ENCODE measurements at places on chromosomes 1 and 21.

- no peak for DNase-seq
Observed at GRCh38 chr1:207330011-207330710, 8.7 kb downstream of the CD55 start.

- no peak for DNase-seq
Observed at GRCh38 chr1:61152066-61152465, 69.7 kb downstream of the NFIA start.

DNA sequence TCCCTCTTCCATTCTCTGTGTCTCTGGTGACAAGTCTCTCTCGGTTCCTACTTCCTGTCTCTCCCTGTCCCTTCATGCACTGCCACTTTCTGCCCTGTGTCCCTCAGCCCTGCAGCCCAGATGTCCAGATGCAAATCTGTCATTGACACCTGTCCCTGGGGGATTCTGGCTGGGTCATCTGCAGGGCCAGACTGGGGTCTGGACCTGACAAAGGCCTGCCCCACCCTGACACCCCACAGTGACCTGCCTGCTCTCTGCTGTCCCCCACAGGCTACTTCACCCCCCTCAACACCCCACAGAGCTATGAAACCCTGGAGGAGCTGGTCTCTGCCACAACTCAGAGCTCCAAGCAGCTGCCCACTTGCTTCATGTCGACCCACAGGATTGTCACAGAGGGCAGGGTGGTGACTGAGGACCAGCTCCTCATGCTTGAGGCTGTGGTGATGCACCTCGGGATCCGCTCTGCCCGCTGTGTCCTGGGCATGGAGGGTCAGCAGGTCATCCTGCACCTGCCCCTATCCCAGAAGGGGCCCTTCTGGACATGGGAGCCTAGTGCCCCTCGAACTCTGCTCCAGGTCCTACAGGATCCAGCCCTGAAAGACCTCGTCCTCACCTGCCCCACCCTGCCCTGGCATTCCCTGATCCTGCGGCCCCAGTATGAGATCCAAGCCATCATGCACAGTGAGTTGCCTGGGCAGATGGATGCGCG, 7.2 kb downstream of the THEMIS2 start:
- no peak for DNase-seq

DNA sequence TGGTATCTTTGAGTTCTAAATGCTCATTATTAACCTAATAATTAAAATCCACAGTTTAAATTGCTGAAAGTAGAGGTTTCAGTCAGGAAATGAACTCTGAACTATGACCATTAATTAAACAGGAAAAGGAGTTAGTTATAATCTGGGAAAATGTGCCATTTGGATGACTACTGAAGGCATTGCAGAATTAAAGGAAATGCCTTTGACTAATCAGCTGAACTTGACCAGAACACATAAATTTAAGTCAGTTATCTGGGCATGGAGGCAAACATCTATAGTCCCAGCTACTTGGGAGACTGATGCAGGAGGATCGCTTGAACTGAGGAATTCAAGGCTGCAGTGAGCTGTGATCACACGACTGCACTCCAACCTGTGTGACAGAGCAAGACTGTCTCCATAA, 31.9 kb downstream of the SLC44A5 start:
- DNase-seq, result no peak

DNA sequence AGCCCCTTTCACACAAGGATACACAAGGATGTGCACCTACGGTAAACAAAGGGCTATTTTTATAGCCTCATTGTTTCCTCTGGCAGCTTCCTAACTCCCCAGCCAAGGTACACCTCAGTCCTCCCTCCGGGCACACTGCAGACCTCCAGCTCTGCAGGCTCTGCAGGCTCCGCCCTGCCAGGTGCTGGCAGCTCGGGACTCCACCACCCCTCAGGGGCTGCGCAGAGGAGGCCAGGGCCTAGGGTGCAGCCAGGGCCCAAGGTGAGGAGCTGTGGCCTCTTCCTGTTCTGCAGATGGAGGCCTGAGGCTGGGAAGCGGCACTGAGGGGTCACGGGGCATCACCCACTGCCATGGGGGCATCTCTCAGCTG, 19.8 kb upstream of the CLSTN1 start:
- peak; percentile 24 for DNase-seq

- DNase-seq, result no peak
Observed at GRCh38 chr1:181443231-181443853, 40.0 kb upstream of the CACNA1E start.

- DNase-seq, result peak; percentile 54
Observed at GRCh38 chr1:112840631-112841624, 115.1 kb downstream of the SLC16A1 start.

GRCh38 chr1:201253906-201254624, 29.2 kb upstream of the PKP1 start:
- no peak for DNase-seq

DNA sequence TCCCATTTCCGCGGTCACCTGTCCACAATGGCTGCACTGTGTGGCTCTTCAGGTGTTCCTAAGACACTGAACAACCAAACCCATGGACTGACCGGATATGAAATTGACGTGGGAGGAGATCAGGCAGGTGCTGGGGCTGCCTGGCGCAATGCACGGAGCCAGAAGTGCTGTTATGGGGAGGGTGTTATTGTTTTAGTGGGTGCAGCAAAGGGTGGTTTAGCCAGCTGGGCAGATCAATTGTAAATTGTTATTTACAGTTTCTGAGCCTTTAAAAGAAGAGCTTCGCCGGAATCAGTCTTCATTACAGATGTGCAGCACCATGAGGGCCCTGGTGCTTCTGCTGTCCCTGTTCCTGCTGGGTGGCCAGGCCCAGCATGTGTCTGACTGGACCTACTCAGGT, at the start of gene CA6:
TSS of gene CA6 (plus strand) at position 301 of the 400 bp plus-strand sequence. CDS start at position 320, 19 bp downstream.
- DNase-seq, result no peak

DNA sequence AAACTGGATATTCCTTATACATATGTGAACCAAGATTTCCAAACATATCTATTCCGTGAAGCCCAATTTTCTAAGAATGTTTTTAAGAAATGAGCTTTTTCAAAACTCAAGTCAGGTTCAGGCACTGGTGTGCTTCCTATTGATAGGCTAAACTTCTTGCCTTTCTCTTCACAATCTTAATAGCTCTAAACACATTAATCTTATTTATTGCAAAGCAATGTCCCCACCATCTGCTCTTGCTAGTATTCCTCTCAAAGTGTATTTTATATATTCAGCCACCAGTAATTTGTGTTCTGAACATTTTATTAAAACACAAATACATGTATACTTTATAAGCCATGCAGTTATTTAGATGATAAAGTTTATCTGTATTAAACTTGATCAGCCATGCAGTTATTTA, 11.5 kb downstream of the ZNF281 start:
- DNase-seq, result no peak

DNA sequence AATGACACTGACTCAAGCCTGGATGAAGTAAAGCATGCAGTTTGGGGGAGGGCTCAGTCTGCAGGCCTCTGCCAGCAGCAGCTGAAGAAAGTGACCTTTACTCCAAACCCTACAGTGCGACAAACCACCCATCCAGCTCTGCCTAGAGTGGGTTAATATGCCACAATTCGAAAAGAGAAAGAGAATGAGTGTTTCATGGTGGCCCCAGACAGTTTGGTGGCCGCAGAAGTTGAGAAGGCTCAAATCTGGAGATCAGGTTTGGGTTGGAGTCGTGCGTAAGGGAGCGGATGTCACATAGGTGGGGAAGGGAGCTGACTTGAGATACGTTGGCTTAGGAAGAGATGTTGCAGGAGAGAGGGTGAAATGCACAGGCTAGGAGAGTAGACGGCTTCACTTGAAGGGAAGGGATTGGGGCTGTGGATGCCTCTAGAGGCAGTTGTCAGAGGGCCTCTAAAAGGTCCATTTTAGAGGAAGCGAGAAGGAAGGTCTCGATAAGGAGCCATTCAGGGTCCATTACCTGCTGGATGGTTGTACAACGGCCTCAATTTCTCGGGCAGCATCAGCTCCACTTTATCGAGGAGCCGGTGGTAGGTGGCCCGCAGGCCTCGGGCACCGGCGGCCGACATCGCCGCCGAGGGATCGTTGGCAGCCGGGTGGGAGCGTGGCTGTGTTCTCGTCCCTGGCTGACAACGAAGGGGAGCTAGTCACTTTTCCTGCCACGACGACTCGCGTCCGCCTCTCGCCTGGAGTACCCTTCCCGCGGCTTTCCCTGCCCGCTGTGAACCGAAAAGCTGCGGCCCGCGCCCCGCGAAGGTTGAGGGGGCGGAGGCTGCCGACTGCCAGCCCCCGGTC, 1.0 kb upstream of the DCAF6 start:
- DNase-seq, result peak; percentile 30

GRCh38 chr21:36321325-36322082, 1.5 kb downstream of the MORC3 start:
- DNase-seq, result no peak

DNA sequence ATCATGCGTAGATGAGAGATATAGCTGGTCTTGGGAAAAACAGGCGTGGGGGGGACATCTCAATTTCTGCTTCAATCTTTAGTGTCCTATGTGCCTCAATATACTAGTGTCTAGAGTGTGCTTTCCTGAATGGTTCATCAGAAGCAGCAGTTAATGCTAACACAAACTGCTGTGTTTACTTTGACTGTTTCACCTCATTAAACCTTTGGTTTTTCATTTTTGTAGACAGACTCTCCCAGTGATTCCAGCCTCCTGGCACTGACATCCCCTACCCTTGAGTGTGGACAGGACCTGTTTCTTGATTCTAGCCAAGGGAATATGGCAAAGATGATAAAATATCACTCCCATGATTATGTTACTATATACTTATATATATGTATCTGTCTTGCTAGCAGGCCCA, 37.6 kb downstream of the ZYG11A start:
- no peak for DNase-seq

- no peak for DNase-seq
Observed at GRCh38 chr1:19411612-19412011, 73.7 kb downstream of the CAPZB start.

- DNase-seq, result no peak
Observed at GRCh38 chr21:26659182-26659581, 86.1 kb upstream of the CYYR1 start.

- DNase-seq, result no peak
Observed at GRCh38 chr1:234395297-234395696, 22.0 kb downstream of the COA6 start.

GRCh38 chr1:26079960-26080814, 12.8 kb upstream of the TRIM63 start:
- DNase-seq, result no peak

GRCh38 chr1:230421481-230421880, 4.7 kb downstream of the PGBD5 start:
- DNase-seq, result no peak

- DNase-seq, result no peak
Observed at GRCh38 chr1:152977614-152978013, 6.3 kb upstream of the SPRR1A start.

GRCh38 chr1:228058949-228059633, 23.4 kb upstream of the ARF1 start:
- peak; percentile 60 for DNase-seq

DNA sequence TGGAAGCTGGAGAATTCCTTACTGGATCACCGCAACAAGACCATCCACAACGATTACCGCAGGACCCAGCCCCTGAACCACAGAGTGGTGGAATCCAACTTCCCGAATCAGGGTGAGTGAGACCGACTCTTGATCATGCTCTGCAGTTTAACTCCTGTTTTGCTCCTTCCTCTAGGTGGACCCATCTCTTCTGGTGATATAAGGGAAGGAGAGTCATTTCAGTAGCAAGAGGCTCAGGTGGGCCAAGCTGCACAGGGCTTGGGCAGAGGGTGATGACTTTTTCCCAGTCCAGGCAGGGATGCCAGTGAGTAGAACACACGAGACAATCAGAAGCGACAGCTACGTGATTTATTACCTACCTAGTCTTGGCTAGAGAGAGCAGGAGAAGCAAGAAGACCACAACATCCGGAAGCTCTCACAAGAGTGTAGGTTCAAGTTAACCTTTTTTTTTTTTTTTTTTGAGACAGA, 25.2 kb downstream of the CA6 start:
- DNase-seq, result no peak

DNA sequence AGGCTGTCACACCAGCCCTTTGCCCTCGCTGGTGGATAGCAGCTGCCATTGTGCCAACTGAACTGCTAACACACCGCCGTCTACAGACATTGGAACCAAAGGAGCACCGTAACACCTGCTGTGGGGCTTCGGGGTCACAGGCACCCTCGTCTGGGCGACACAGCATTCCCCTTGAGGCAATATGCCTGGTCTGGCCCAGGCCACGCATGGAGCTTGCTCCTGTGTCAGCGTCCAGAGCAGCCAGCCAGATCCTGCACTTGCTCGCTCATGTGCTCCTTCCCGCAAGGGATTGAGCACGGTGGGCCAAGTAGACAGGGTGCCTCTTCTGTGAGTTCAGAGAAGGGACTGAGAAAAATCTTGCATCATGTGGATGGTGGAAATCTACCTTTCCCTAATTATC, 314.6 kb upstream of the PLD5 start:
- DNase-seq, result no peak

DNA sequence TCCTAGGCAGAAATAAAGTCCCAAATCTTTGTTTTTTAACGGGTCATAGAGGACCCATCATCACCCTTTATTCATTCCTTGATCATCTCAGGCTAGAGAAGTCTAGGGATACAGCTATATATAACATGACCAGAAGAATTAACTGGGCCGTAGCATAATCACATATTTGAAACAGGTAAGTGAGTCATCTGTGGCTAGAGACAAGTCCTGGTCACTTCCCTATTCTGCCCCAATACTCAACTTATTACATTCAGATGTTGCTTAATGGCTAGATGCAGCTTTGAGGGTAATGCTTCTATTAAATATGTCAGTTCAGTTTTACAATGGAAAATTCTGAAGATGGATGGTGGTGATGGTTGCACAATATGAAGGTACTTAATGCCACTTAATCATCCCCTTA, 47.0 kb downstream of the EXO1 start:
- DNase-seq, result no peak

DNA sequence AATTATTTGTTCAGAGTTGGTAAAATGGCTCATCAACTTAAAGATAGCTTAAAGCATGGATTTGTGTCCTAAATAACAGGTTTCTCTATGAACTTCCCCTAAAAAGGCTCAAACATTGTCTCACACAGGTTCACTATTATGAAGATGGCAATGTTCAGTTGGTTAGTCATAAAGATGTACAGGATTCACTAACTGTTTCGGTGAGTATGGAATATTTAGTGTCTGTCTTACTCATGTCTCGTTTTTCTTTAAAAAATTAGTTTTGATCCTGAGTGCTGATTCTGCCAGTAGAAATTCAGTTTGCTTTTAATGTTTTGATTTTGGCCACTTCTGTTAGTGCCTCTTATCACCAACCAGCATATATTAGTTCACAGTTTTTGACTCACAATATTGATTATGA, 7.5 kb upstream of the MOV10 start:
- DNase-seq, result no peak

GRCh38 chr1:207241164-207241934, 80.1 kb upstream of the CD55 start:
- no peak for DNase-seq

- no peak for DNase-seq
Observed at GRCh38 chr1:93963585-93963984, 54.4 kb upstream of the GCLM start.

All from DMS79 (cell line).